Spinal cord (tissue), 10 donors: ENCODE measurements at places on chromosomes 5 and 9.

DNA sequence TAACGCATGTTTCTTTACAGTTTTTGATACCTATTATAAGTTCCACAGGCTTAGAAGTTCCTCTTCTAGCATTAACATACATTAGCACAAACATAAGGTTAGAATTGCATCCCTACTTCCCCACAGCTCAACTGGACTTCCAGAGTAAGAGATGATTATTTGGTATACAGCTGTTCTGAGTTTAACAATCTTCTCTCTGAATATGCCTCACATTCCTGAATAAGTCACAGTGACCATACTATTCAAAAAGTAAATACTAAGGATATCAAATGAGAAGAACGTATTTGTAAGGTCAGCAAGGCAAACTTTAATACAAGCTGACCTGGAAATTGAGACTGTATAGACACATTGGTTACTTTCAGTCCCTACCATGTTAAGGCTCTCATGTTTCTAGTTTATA is 21.3 kb downstream of the NR6A1 start:
- no peak overlapping the region for H3K4me3 ChIP-seq
- no peaks in the 10 kb centered on the region for H3K4me1 ChIP-seq
- no peaks in the 10 kb centered on the region for H3K27me3 ChIP-seq
- H3K27ac ChIP-seq, result no peak overlapping the region
- no peaks in the 10 kb centered on the region for H3K36me3 ChIP-seq

DNA sequence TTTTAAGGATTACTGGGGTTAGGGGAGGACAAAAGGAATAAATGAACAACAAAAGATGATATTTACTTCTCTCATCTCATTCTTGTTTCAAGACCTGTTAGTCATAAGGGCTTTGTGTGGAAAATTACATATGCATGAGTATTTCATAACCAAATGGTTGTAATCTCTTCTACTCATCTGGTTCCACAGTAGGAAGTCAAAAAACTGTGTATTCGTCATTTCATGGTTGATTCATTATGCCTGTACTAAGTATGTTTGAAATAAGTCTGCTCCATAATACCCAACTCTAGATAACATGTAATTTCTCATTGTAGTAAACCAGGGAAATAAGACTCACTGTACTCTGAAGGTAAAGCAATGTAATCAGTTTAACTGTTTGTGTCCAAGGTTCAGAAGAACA is 212.9 kb downstream of the ARRDC3 start:
- H3K36me3 ChIP-seq, result no peaks in the 10 kb centered on the region
- H3K4me3 ChIP-seq, result no peak overlapping the region
- DNase-seq, result no peak
- H3K4me1 ChIP-seq, result no peaks in the 10 kb centered on the region
- no peaks in the 10 kb centered on the region for H3K27me3 ChIP-seq

DNA sequence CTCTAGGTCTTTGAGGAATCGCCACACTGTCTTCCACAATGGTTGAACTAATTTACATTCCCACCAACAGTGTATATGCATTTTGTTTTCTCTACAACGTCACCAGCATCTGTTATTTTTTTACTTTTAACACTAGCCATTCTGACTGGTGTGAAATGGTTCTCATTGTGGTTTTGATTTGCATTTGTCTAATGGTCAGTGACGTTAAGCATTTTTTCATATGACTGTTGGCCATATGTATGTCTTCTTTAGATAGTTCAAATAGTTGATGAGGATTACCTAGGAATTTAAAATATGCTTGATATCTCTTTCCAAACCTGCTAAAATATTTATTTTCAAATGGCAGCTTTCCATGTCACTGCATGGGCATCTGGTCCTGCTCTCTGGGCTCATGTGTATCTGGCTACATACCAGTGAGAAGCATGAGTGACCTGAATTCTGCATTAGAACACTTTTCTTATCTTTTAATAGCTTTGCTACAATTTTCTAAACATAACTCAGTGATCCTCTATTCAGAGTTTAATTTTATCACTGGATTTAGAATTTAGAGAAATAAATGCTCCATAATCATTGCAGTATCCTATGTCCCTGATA is 95.8 kb upstream of the ADAMTS16 start:
- DNase-seq, result no peak
- no peaks in the 10 kb centered on the region for H3K27me3 ChIP-seq
- H3K36me3 ChIP-seq, result no peaks in the 10 kb centered on the region
- no peak overlapping the region for H3K4me3 ChIP-seq

- H3K27me3 ChIP-seq, result no peaks in the 10 kb centered on the region
- no peak for DNase-seq
- H3K36me3 ChIP-seq, result no peaks in the 10 kb centered on the region
- H3K27ac ChIP-seq, result no peak overlapping the region
These were observed 8.6 kb upstream of the SMIM23 start for GRCh38 chr5:171776770-171777759.

DNA sequence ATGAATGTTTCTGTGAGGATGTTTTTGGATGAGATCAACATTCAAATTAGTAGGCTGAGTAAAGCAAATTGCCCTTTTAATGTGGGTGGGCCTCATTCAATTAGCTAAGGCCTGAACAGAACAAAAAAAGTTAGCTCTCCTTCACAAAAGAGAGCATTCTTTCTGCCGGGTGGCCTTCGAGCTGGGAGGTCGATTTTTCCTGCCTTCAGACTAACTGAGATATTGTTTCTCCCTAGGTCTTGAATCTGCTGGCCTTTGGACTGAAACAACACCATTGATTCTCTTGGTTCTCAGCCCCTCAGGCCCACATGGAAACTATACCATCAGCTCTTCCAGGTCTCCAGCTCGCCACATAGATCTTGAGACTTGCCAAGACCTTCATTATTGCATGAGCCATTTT is 29.1 kb upstream of the FREM1 start:
- H3K36me3 ChIP-seq, result no peaks in the 10 kb centered on the region
- DNase-seq, result no peak
- no peak overlapping the region for H3K27ac ChIP-seq
- H3K4me1 ChIP-seq, result peaks cover 3% of the 10 kb centered on the region

- no peaks in the 10 kb centered on the region for H3K36me3 ChIP-seq
- DNase-seq, result no peak
- peaks cover 12% of the 10 kb centered on the region for H3K4me1 ChIP-seq
- H3K27me3 ChIP-seq, result no peaks in the 10 kb centered on the region
- no peak overlapping the region for H3K27ac ChIP-seq
- H3K4me3 ChIP-seq, result no peak overlapping the region
These were observed 104.2 kb downstream of the MARCHF3 start for GRCh38 chr5:126926187-126926586.

- H3K27me3 ChIP-seq, result no peaks in the 10 kb centered on the region
- no peak overlapping the region for H3K27ac ChIP-seq
- H3K36me3 ChIP-seq, result no peaks in the 10 kb centered on the region
- no peak overlapping the region for H3K4me3 ChIP-seq
These were observed 495.8 kb downstream of the CHSY3 start for GRCh38 chr5:130400091-130400490.

DNA sequence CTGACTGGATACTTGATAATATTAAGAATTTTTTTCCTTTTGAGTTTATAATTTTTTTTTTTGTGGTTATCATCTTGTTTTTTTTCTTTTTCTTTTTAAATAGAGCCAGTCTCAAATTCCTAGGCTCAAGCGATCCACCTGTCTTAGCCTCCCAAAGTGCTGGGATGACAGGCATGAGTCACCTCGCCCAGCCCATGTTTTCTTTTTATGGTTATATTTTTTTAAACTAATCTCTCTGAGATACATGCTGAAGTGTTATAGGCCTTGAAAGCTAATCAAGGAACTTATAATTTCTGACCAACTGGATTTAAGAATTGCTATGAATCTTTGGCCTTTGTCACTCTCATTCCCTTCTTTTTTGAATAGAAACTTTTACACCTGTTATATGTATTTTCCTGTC is 6.8 kb upstream of the AMACR start:
- peaks cover 2% of the 10 kb centered on the region for H3K4me1 ChIP-seq
- no peaks in the 10 kb centered on the region for H3K27me3 ChIP-seq
- DNase-seq, result no peak

DNA sequence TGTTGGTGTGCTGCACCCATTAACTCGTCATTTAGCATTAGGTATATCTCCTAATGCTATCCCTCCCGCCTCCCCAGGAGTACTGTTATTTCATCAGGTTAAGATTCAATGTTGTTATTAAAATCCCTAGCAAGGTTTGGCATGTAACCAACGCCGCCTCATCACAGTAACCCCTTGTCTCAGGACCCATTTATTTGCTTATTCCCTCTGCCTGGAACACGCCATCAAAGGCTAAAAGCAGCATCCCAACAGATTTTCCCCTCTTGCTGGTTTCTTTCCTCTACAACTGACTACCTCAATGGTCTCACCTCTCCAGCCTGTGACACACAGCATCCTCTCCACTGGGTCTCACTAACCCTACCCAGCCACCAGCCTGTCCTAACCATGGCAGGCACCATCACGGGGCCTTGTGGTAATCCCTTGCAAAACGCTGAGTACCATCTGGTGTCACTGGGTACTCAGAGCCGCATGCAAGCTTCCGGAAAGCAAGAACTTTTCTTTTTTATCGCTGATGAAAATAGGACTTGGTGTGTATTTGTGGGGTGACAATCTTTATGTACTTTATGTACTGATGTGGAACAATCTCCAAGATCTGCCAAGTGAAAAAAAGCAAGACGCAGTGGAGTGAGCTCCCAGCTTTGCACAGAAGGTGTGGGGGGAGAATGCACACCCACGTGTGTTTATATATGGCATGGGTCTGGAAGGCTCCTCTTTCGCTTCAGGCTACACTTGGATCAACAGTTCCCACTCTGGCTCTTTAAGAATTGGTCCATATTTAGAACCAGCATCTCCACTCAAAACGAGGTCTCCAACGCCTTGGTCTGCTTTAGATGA is 6.1 kb downstream of the RPS14 start:
- no peak overlapping the region for H3K27ac ChIP-seq
- H3K4me3 ChIP-seq, result no peak overlapping the region
- peaks cover 51% of the 10 kb centered on the region for H3K36me3 ChIP-seq
